ENCODE measurements at places on chromosomes 2 and 18.
A peak's percentile ranks its signal among the peaks of the same experiment; 100 is the strongest.

DNA sequence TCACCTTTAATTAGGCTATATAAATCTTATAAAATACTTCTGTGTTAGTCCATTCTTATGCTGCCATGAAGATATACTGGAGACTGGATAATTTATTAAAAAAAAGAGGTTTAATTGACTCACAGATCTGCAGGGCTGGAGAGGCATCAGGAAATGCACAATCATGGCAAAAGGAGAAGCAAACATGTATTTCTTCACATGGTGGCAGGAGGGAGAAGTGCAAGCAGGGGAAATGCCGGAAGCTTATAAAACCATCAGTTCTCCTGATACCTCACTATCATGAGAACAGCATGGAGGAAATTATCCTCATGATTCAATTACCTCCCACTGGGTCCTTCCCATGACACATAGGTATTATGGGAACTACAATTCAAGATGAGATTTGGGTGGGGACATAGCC, 504.4 kb downstream of the RIT2 start:
- DNase-seq = no peak
- H3K4me1 ChIP-seq = no peaks in the 10 kb centered on the region
- H3K4me3 ChIP-seq = no peak overlapping the region
- H3K27ac ChIP-seq = no peak overlapping the region

DNA sequence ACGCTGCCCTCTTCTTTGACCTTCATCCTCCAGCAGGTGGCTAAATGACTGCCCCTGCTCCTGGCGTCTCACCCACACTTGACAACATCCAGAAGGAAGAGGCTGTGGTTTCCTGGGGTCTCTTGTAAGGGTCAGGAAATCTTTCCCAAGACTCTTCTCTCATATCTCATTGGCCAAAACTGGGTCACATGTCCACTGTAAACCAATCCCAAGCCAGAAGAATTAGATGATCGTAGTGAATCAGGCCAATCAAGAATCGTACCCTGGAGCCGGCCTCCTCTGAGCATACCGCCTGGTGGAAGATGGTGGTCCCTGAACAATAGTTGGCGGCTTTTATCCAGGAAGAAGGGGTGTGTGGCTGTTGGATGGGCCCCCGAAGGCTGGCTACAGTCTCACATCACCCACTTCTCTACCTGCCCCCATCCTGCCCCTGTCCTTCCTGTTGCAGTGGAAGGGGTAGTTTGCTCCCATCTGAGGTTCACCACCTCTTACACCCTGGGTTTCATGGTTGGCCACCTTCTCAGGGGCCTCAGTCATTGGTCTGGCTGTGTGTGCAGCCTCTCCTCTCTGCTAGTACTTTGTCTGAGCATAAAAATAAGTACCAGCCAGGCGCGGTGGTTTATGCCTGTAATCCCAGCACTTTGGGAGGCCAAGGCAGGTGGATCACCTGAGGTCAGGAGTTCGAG, 3.8 kb downstream of the SAG start:
- H3K27ac ChIP-seq = no peak overlapping the region
- H3K4me3 ChIP-seq = no peak overlapping the region
- H3K4me1 ChIP-seq = no peaks in the 10 kb centered on the region
- H3K36me3 ChIP-seq = no peaks in the 10 kb centered on the region

DNA sequence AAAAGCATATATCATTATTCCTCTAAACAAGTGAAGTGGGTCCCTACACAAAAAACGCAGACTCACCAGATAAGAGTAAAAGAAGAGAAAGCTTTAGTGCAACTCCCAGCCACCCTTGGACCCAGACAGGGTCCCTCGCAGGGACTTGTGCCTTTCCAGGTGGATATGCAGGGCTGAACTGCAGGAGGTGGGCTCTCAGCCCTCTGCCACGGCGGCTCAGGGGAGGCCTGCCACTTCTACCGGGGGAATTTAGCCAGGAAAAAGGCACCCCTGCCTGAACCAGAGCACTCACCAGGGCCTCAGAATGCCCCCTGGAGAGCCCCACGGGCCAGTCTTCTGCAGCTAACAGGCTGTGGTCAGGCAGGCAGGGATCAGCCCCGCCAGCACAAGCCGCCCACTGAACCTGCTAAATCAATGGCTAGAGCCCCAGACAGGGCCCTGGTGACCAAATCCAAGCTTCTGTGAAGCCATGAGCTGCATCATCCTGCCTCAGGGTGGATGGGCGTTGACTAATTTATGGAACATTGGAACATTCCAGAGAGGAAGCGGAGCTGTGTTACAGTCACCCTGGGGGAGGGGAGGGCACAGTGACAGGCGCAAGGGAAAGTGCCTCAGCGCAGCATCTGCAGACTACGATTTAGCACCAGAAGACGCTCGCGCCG, 209.3 kb downstream of the EIPR1 start:
- no peaks in the 10 kb centered on the region for H3K27me3 ChIP-seq
- no peak for DNase-seq
- H3K4me3 ChIP-seq = no peak overlapping the region
- H3K4me1 ChIP-seq = no peaks in the 10 kb centered on the region

GRCh38 chr2:8049176-8049575, 632.7 kb upstream of the ID2 start:
- H3K27me3 ChIP-seq = no peaks in the 10 kb centered on the region
- no peak for DNase-seq
- no peak overlapping the region for H3K27ac ChIP-seq
- no peak overlapping the region for H3K4me3 ChIP-seq
- H3K36me3 ChIP-seq = peaks cover 6% of the 10 kb centered on the region

DNA sequence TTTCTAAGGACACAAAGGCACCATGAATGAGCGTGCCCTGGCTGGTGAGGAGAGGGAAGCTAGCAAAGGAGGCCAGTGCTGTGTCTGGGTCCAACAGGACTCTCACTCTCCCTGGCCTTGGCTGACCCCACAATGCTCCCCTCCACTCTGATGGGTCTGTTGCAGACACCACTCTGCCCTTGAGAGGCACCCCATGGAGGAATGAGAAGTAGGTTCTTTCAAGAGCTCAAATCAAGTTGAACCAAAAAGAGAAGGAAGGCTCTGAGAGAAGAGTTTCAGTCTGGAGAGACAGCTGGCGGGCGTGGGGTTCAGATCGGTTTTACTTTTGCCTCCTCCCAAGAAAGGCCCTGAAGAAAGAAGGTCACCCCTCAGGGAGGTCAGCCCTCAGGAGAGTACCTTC, 18.4 kb downstream of the TMEM247 start:
- no peak overlapping the region for H3K27ac ChIP-seq
- H3K4me1 ChIP-seq = peaks cover 26% of the 10 kb centered on the region
- H3K4me3 ChIP-seq = no peak overlapping the region
- no peak for DNase-seq
- peaks cover 27% of the 10 kb centered on the region for H3K27me3 ChIP-seq

- peaks cover 19% of the 10 kb centered on the region for H3K4me1 ChIP-seq
- H3K4me3 ChIP-seq = no peak overlapping the region
- H3K27ac ChIP-seq = no peak overlapping the region
- H3K36me3 ChIP-seq = peaks cover 5% of the 10 kb centered on the region
Measured at GRCh38 chr2:233563663-233564430, 2.7 kb downstream of the USP40 start.

DNA sequence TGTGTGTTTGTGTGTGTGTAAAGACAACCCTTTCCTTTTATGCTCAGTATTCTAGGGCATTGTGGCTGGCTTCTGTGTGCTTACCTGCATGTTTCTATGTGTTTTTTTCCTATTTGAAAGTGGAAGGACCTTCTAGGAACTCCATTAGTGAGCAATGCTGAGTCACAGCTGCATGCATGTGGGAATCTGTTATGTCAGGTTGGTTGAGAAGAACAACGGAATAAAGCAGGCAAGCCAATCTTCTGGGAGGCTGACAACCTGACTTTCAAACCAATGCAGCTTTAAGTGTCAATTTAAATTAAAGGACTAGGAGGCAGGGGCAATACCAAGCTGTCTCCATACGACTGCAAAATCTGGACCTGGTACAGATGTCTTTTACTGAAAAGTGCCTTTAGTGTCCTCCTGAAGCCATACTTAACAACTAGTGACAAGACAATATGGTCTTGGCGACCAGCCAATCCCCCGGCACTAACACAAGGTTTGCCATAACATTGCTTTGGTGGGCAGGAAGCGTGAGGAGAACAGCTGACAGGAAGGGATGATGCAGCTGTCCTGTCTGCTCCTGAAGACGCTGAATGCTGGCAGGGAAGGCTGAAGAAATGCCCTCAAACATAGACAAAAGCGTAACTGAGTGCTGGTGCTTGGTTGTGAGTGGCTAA, 514.7 kb upstream of the CDH7 start:
- no peaks in the 10 kb centered on the region for H3K27me3 ChIP-seq
- DNase-seq = no peak
- no peaks in the 10 kb centered on the region for H3K36me3 ChIP-seq

DNA sequence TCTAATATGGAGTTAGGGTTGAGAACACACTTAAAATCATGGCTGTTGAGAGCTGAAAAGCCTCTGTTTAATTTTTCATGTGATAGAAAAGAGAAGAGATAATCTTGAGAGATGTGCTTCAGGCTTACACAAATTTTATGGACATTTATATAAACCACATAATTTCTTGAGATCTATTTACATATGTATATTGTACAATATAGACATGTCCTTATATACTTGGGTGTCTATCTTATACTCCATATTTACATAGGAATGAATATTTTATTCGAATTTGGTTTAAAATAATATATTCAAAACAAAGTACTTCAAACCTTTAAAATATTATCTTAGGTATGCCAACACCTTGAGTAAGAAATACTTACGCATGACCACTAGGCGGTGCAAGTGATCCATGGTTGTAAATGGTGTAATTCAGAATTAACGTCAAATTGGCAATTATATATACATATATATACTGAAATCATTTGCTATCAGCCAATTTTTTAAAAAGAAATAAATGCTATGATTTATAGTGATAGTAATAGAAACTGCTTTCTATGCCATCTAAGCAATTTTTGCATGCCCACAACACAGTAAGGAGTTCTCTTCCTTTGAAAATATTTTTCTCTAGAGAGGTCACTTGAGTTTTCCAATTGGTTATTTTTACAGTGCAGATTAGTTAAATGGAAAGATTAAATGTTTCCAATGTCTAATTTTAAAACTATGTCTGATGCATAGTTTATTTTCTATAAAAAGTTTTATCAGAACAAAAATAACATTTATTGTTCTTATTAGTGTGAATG, 37.6 kb upstream of the SPAG16 start:
- H3K36me3 ChIP-seq = no peaks in the 10 kb centered on the region
- no peak for DNase-seq
- H3K27ac ChIP-seq = no peak overlapping the region

DNA sequence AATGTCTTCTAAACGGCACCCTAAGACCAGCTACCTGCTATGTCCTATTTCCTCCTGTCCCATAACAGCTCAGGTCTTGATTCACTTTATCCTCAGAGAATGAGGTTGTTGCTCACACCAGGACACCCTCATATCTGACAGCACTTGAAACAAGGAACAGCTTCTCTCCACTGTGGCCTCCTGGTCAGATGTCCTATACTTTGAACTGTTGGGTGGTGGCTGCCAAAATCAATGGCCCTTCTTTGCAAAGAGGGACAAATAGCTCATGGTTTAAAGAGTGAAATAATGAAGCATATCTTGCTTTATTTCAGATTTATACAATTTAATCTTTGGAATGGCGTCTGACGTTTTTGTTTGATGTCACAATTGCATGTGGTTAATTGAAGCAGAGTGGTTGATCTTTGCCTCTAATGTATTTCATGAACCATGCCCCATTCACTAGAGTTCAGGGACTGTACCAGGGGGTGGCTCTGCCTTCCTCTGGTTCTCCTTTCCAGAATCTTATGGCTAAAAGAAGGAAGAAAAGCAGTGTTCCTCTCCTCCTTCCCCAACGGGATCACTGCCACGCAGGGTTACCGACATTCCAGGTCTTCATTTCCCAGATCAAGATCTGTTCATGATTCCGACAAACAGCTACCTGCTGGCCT, 24.1 kb upstream of the ZCCHC2 start:
- no peak for DNase-seq
- no peaks in the 10 kb centered on the region for H3K4me1 ChIP-seq
- H3K36me3 ChIP-seq = peaks cover 4% of the 10 kb centered on the region
- H3K4me3 ChIP-seq = no peak overlapping the region
- H3K27ac ChIP-seq = no peak overlapping the region
- peaks cover 15% of the 10 kb centered on the region for H3K27me3 ChIP-seq

GRCh38 chr2:144659731-144660275, 139.9 kb upstream of the ZEB2 start:
- no peaks in the 10 kb centered on the region for H3K36me3 ChIP-seq
- peaks cover 2% of the 10 kb centered on the region for H3K27me3 ChIP-seq
- no peak overlapping the region for H3K27ac ChIP-seq
- DNase-seq = no peak
- H3K4me1 ChIP-seq = no peaks in the 10 kb centered on the region
- H3K4me3 ChIP-seq = no peak overlapping the region

DNA sequence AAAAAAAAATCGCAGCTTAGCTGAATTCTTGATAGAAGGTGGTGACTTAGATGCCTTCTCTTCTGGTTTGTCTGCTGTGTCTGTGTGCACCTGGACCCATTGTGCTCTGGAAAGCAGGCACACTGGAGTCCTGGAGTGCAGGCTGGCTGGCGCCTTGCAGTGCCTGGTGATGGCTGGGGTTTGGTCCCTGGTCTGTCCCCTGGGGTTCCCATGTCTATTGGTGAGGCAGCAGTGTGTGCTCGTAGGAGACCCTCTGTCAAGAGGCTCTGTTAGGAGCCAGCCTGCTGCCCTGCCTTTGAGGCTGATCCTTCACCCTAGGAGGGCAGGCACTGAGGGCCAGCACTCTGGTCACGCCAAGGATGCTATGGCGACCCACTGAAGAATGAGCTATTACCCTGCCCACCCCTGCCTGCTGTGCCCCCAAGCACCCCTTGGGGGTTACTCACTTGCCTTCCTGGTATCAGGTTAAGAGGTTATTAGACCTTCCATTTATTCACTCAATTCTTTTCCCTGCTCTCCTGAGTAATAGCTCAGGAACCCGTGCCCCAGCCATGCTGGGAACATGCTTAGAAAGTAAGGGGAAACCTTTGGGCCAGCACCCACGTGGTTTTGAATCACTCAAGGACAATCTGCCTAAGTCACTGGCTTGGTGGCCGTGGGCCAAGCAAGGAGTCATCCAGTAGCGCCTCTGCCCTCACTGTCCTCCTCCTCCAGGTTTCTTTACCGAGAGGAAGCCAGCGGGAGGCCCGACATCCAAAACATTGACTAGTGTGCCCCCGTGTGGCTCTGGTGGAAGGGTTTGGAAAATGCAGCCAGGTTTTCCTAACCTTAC, 284.5 kb downstream of the PRKCE start:
- no peak overlapping the region for H3K4me3 ChIP-seq
- no peaks in the 10 kb centered on the region for H3K36me3 ChIP-seq
- DNase-seq = peak; percentile 34
- no peaks in the 10 kb centered on the region for H3K27me3 ChIP-seq

GRCh38 chr2:21245565-21245964, 121.8 kb downstream of the TDRD15 start:
- H3K27me3 ChIP-seq = peaks cover 2% of the 10 kb centered on the region
- DNase-seq = no peak
- H3K27ac ChIP-seq = no peak overlapping the region

Data from activated T-helper 1 cell treated with anti-CD3 and anti-CD28 coated beads, Interleukin-12 subunit alpha, Interleukin-12 subunit beta, Interleukin-2, Interleukin-4 antibody, amounts not matched to agents 30 ng/mL and 10 ng/mL and 1 ng/mL, durations not matched to agents 14 hours and 24 hours and 36 hours (primary cell).